NCI-H2029 treated with DMSO at 0.1 percent for 48 hours (cell line): ENCODE measurements at places on chromosomes 1 and 21.

DNA sequence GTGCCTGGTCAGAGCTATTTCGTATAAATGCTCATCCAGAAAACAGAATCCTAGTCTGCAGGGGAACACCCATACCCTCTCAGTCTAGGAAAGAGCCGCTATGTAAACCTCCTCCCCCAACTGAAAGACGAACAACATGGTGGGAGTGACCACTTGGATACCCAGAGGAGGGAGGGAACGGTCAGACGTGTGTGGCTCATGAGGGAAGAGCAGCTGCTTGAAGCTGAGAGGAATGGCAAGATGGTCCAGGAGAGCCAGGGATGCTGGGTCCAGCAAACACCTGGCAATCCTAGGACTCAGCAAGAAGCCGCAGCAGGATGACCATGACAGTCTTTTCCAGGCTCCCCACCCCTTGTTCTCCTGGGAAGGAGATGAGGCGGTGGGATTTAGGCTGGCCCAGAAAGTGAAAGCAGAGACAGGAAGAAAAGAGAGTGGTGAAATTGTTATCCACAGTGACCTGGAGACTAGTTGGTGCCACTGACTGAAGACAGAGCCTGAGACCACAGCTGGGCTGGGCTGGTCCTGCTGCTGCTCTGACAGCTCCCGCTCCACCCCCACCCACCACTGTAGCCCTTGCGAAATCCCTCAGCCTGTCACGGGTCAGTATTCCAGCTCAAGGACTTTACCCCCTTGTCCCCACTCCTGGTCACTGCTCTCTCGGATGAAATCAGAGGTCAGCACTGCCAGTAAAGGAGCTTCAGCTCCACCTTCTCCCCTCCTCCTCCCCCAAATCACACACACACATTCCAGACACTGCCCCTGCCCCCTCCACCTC is 3.6 kb downstream of the CERS2 start:
- no peak for DNase-seq

DNA sequence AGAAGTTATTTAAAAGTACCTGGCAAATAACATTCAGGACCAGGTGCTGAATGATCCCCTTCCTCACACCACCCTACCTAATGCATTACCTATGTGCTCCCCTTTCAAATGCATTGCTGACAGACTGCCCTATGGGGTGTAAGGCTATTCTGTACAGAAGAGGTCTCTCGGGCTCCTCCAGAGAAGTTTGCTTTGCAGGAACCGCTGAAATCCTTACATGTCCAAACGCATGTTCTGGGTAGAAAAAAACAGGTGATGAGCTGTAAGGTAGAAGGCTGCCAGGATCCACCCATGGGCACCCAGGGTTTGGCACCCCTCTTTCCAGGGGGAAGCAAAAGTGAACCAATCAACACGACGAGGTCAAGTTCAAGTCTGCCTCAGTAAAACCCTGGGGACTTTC is 58.3 kb upstream of the TARBP1 start:
- no peak for DNase-seq

- no peak for DNase-seq
These were observed 52.2 kb downstream of the FHAD1 start for GRCh38 chr1:15299179-15299578.

DNA sequence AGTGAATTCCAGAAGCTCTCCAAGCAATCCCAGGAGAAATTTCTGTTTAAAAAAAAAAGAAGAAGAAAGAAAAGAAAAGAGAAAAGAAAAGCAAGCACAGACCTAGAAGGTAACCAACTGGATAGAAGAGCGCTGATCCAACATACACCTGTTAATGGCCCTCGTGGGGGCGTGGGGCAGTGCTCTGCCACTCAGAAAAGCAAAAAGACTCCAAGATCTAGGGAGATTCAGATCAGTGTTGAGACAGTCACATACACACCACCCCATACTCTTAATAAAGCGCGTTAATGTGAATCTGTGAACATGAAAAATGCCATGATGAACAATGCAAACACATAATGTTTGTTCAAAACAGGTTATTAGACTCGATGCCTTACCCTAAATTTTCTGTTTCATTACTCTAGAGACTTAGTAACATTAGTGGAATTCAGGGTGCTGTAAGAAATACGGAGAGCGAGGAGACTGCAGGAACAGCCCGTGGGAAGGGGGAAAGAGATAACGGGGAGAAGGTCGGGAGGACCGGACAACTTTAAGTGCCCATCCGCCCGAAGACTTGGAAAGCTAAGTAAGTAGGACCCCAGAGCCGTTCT is 406 bp downstream of the NME7 start:
- DNase-seq = no peak

- DNase-seq = no peak
These were observed 3.4 kb downstream of the CTTNBP2NL start for GRCh38 chr1:112399456-112399855.

GRCh38 chr1:97743129-97743528 is 177.7 kb downstream of the DPYD start:
- DNase-seq = no peak

- DNase-seq = peak; percentile 24
These were observed 58.0 kb upstream of the FAM3B start for GRCh38 chr21:41258617-41259016.

DNA sequence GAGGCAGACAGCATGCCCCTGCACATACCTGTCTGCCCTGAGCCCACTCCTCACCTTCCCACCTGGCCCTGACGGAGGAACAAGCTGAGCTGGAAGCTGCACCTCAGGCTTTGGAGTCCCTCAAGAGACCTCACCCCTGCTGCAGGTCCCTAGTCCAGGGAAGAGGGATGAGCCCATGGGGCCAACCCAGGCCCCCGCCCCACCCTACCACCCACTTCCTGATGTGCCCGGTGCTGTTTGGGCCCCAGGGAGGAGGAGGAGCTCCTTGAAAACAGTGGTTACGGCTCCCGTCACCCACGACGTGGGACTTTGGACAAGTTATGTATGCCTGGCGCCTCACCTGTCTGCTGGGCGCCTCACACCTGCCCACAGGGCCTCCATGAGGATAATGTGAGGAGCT is 250.2 kb downstream of the NPHP4 start:
- DNase-seq = no peak

GRCh38 chr1:156616463-156616862 is 2.8 kb upstream of the HAPLN2 start:
- peak; percentile 16 for DNase-seq

DNA sequence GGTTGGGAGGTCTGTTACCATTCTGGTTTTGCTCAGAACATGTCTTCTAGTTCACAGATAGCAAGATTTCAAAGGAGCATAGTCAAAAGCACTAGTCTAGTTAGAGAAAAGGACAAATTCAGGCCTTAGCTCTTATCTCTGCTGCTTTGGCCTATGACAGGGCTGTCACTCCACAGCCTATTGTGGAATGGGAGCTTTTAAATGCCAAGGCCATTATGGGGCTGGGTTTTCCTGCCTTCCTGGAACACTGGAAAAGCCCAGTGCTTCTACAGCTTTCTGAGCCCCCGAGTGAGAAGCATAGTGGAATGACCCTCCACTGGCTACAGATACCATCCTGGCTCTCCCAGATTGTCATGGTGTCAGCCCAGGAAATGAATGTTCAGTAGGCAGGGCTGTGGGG is 9.3 kb downstream of the MTFR1L start:
- DNase-seq = no peak

DNA sequence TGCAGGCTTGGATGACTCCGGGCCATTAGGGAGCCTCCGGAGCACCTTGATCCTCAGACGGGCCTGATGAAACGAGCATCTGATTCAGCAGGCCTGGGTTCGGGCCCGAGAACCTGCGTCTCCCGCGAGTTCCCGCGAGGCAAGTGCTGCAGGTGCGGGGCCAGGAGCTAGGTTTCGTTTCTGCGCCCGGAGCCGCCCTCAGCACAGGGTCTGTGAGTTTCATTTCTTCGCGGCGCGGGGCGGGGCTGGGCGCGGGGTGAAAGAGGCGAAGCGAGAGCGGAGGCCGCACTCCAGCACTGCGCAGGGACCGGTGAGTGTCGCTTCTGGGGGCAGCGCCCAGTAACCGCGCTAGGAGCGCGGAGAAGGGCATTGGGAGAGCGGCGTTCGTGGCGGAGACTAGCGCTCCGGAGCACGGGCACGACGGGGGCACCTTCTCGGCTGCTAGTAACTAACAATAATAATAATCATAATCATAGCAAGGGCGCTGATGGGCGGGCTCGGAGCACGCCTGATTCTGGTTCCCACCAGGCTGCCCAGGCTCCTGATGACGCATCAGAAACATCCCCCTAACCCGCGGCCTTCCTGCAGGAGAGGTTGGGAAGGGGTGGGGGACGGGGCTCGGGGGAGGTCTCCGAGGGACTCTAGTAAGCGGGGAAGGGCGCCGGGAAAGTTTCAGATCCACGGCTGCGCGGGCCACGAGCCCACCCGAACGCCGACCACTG is at the start of gene MX1:
Gene MX1 (plus strand): TSS at position 286 of the 722 bp plus-strand sequence. CDS start 5,832 bp downstream, outside the sequence.
- DNase-seq = peak; percentile 6

DNA sequence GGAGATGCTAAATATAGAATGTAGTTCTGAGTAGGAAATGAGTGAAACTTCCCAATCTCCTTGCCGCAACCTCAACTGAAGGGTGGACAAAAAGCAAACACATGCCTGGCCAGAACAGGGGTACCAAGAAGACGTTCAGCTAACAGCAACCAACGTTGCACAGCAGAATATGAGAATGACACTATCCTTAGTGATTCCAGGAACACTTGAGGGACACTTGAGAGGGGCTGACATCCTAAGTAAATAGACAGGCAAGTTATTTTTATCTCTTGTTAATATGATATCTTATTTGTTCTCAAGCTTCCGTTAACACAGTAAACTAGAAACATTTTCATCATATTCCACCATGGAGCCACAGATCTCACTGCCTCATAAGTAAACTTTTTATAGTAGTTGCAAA is 908 bp downstream of the KRTAP19-1 start:
- DNase-seq = peak; percentile 49

GRCh38 chr1:22457836-22458235 is 6.2 kb downstream of the ZBTB40 start:
- no peak for DNase-seq

- DNase-seq = no peak
These were observed 2.2 kb upstream of the RHEX start for GRCh38 chr1:206050655-206051235.

GRCh38 chr1:85571828-85572227 is 8.7 kb upstream of the CCN1 start:
- DNase-seq = no peak

DNA sequence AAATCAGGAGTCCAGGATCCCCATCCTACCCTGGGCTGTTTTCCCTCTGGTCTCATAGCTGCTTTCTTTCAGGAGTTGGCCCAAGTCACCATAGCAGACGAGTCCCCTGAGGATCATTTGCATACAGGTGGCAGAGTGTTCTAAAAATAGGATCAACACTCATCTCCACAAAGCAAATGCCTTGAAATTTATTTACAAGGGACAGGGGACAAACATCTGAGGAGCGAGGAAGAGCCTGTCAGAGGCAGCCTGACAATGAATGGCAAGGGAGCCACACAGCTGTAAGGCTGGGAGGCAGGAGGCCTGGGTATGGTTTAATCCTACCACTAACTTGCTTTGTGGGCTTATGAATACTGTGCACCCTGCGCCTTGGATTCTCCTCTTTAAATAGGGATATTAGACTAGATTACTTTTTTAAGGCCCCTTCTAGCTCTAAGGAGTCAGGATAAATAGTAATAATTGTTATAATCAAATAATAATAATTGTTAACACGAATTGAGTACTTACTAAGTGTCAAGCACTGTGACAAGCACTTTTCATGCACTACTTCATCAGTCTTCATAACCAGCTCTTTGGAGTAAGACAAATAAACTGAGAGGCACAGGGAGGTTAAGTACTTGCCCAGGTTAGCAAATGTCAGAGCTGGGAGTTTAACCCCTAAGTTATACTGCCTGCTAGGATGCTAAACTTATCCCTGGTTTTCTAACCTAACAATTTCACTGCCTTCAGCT is 34.5 kb downstream of the RAB3B start:
- peak; percentile 99 for DNase-seq

GRCh38 chr1:94863919-94864318 is 43.8 kb downstream of the SLC44A3 start:
- no peak for DNase-seq

DNA sequence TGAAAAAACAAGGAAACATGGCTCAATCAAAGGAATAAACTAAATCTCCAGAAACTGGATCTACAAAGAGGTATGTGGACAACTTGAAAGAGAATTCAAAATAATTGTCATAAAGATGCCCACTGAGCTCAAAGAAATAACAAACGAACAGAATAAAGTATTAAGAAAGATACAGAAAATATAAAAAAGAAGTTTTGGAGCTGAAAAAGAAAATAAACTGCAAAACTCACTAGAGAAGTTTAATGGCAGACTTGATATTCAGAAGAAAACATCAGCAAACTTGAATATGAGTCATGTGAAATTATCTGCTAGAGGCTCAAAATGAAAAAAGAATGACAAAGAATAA is 208.1 kb upstream of the SAMSN1 start:
- DNase-seq = no peak

- no peak for DNase-seq
These were observed 115.9 kb downstream of the RHOU start for GRCh38 chr1:228851193-228851592.

GRCh38 chr1:116667078-116667574 is 407 bp downstream of the IGSF3 start:
- DNase-seq = no peak

DNA sequence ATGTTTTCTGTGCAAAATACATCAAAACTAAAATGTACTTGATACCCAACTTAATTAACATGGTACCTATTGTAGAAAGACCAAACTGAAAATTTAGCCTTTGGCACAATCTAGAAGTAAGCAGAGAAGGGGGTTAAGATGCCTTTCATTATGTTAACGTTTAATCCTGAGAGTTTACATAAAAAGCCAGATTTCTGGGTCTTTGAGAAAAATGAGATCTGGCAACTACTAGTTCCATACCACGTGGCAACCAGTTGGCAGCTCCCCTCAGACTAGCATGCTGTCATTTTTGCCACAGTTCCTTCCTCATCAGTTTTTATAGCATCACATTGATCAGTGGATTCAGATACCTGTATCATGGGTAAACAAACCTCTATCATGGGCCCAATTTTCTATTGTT is 1.5 kb downstream of the RO60 start:
- DNase-seq = no peak

GRCh38 chr21:37527103-37527502 is 160.5 kb downstream of the DYRK1A start:
- no peak for DNase-seq

DNA sequence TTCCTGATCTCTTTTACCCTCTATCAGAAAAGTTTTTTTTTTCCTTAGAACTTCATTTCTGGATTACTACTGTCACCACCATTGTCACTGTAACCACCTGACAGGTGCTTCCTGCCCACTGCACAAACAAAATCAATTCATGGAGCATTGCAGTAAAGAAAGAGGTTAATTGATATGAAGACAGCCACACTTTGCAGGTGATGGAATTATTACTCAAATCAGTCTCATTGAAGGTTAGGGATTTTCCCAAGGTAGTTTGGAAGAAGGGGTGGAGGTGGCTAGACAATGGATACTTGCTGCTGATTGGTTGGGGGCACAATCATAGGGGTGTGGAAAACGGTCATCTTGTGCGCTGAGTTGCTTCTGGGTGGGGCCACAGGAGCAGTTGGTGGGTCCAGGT is 230.8 kb upstream of the CACYBP start:
- DNase-seq = no peak
